Natural killer cell (primary cell): ENCODE measurements at places on chromosomes 7 and 10.

GRCh38 chr7:55099821-55100543 is 81.2 kb downstream of the EGFR start:
- DNase-seq, result no peak

GRCh38 chr10:123583639-123584418 is 82.3 kb upstream of the GPR26 start:
- DNase-seq, result no peak

DNA sequence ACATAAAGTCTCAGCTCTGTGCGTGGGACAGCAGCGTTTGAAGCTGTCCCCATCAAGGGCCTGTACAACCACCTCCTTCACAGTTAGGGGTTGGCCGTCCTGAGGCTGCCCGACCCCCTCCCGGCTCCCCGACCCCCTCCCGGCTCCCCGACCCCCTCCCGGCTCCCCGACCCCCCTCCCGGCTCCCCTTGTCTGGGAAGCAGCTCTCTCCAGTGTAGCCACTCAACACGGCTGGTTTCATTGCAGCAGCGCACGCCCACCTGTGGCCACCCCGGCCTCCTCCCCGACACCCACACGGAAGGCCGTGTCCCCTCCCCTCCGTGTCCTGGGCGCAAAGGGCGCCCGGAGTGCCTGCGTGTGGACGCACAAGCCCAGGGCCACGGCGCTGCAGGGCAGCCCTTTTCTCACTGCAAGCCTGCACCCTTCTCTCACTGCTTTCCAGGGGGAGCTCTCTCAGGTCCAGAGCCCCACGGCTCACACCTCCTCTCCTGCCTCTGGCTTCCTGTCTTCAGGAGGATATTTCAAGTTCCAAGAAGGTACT is 20.9 kb upstream of the FAM20C start:
- no peak for DNase-seq

DNA sequence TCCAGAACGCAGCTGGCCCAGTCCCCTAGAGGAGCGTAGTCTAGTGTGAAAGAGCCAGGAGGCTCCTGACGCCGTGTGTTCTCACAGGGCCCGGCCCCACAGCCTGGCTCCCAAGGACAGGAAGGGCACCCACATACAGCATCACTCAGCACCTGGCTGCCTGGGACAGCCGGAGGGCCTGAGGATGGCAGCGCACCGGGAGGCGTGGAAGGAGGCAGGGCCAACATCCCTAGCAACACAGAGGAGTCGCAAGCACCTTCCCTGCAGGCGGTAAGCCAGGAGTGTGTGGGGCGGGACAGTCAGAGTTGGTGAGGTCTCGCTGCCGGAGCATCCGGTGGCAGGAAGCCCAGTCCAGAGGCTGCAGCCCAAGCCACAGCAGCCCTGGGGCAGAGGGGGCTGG is 125.8 kb downstream of the MAD1L1 start:
- DNase-seq, result no peak

GRCh38 chr7:26684447-26684846 is 179.9 kb downstream of the SKAP2 start:
- DNase-seq, result no peak

DNA sequence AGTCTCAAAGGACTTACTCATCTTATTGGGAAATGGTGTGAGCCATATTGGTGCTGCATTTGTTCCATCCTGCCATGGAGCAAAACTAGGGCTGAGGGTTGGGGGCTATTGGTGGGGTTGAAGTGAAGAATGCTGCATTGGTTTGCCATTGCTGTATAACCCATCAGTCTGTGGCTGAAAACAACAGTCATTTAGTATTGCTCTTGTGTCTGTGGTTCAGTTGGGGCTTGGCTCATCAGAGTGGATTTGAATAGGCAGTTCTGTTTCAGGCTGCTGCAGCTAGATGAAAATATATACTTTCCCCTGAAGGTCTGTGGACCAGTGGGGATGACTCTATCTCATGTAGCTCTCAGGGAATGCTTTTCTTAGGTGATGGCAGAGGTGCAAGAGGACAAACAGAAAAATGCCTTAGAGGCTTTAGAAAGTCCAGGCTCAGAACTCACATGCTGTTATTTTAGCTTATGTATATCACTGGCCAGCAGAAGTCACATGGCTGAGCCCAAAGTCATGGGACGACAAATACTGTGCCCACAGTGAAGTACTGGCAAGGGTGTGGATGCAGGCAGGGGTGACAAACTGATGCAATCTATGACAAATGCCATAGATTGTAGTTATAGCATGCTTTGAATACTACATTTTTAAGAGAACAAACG is 15.2 kb upstream of the EXOC6 start:
- DNase-seq, result no peak
